ENCODE measurements at places on chromosomes 5 and 9. TPM values are rescaled to one million over a fixed set of nuclear protein-coding genes. Genes with fewer than 3 reads are reported as not detected.

DNA sequence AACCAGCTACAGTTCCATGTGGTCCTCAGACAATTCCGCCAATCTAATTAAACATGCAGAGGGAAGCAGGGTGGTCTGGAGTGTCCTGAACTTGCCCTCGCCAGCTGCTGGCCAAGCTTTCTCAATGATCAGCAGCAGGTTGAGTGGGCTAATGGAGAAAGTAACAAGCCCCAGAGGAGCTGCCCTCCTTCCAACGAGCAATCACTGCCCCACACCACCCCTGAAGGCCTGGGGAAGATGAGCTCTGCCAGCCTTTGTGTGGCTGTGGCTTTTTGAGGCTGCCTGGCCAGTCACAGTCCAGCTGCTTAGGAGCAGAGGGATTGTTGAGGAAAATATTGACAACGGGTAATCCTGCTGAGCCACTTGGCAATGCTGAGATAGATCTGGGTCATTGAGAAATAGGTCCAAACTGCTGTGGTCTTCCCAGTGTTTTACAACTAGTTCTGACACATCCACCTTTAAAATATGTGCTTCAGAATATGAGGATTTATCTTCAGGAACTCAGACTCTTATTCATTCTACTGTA lies 107.3 kb downstream of the CD180 start:
- no peak for DNase-seq

The CCL27 gene
- total RNA-seq = 7.6 TPM

The DAB2 gene
- total RNA-seq = 103 TPM

DNA sequence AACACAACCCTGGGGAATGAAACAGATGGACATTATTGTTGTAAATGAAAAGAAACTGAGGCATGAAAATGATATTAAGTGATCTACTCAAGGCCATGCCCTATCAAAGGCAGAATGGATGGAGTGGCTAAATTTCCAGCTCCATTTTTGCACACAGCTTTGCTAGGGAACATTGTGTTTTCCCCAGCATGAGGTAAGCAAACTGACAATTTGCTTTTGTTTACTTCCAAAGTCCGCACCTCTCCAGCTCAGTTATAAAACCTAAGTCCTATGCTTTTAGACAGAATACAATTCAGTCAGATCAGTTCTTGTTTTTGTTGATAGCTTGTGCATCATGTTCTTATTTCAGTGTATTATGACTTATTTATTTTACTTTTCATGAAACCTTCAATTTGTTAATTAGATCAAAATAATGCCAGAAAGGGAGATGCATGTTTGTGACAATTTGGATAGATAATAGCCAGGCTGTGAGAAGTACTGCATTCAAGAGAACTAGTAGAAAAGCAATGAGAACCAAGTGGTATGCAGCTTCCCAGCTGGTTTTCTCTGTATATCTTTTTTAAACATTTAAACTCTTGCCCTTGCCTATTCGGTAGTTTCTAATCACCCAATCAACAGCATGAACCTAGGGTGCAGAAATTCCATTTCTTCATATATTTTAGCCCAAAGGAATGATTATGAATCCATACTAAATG lies 380.8 kb downstream of the SPATA31D1 start:
- no peak for DNase-seq

- no peak for DNase-seq
These were observed 204.3 kb downstream of the DMRTA1 start for GRCh38 chr9:22650946-22651345.
